B cell (primary cell): ENCODE measurements at places on chromosomes 3 and 15.

DNA sequence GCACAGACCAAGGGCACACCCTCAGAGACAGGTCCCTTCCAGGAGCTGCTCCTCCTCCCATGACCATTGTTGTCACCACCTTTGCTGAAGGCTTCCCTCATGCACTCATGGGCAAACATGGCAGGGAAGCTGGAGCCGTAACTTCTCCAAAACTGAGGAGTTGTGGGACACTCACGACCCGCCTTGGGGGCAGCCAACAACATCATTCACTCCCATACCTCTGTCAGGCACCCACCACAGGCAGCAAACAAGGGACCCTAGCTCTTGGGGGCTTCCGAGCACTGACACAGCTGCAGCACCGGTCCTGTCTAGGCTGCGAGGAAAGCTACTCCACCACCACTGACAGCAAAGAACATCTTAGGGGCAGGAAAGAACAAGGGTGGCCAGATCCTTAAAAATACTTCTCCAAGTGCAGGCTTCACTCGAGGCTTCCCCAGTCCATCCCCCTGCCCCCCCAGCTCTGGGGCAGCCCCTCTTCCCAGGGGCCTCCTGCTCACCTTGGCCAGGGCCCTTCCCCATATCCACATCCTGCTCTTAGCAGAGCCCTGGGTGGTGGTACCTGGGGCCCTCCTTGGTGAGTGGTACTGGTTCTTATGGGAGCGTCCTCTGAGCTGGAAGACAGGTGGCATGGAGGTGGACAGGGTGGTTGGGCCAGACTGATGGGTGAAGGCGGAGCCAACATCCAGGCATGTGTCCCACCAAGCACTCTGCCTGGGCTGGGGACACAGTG lies 28.0 kb upstream of the DUSP7 start:
- no peak for DNase-seq

- DNase-seq = no peak
These were observed 966.1 kb downstream of the AGBL1 start for GRCh38 chr15:87045746-87046145.

DNA sequence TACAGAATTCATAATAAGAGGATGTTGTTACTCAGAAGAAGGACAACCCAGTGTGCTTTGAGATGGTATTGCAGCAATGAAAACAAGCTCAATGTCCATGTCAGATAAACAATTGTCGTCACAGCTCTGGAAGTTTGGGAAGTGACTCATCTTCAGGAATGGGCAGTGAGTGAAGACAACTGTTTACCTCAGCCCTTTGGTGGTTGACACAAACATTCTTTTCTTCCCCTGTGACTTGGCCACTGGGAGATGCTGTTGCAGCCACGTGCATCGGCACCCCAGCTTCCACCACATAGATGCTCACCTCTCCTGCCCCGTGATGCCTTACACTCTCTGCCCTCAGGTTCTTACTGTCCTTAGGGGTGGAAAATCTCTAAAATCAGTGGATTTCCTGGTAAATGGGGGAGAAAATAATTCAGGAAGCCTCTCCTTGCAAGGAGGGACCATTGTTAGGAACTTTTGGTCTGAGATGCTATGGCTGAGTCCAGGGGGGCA lies 114.1 kb upstream of the GALNT15 start:
- DNase-seq = no peak

- DNase-seq = no peak
These were observed 787 bp upstream of the SLMAP start for GRCh38 chr3:57755368-57755675.

GRCh38 chr3:157119369-157119951 lies 40.5 kb downstream of the CCNL1 start:
- no peak for DNase-seq
